ENCODE measurements at places on chromosomes 13 and 19.

DNA sequence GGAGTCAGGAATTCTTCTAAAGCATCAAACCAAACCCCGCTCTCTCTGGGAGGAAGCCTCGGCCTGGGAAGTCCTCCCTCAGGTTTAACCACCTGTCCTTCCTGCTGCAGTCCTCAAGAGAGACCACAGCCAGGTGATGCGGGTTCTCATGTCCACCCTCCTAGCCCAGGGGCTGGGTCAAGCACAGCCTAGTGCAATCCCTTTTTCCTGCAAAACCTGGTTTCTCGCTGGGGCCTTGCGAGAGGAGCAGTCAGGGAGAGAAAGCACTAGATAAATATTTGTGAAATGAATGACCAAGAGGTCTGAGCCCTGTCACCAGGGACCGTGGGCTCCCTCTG, 2.4 kb downstream of the SLC8A2 start:
- DNase-seq: no peak

DNA sequence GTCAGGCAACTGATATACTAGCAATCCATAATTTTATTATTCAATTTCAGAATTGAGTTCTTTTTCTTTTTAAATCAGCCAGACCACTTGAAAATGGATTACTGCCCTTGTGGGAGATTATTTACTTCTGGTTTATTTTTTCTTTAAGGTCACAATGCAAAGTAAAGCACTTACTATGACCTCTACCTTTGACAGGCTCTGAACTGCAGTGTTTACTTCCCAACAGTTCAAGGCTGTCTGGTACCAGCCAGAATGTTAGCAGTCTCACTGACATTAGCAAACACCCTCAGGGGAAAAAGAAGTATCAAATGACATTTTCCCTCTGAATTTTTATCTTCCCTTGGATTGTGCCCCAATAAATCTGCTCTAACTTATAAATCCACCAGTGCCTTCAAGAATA, 57.5 kb downstream of the RAP2A start:
- no peak for DNase-seq

DNA sequence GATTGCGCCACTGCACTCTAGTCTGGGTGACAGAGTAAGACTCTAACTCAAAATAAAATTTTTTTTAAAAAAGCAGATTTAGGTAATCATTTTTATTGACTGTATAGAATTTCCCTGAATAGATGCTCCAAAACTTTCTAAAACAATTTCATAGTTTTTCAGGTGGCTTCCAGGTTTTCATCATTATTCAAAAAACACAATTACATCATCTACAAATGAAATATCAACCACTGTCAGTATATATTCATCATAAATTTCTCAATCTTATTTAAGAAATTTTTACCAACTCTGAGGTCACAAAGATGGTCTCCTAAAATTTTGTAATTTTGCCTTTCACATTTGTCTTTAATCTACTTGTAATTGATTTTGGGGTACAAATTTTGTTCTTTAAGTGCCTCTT, 48.1 kb downstream of the ZC3H13 start:
- DNase-seq: no peak

- DNase-seq: no peak
Measured at GRCh38 chr19:33701565-33701964, 79.8 kb downstream of the CHST8 start.

DNA sequence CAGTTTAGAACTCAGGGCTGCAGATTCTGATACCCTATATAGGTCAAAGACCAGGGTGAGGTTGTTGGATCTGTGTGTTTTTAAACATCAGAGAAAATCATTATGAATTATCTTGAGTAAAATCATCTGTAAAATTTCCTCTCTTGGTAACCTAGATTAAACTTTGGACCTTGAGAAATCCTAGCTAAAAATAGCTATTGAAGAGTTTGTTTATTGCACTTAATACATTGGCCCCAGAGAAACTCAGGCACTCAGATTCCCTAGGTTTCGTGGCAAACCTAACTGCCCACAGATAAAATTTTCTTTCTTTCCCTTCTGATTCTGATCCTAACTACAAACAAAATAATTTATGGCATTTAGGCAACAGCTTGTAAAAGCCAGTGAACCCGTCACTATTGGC, 102.3 kb downstream of the GPC6 start:
- DNase-seq: no peak

- DNase-seq: peak; percentile 86
Measured at GRCh38 chr19:5369962-5370367, 29.4 kb upstream of the PTPRS start.

GRCh38 chr13:48401480-48401879, 11.4 kb downstream of the LPAR6 start:
- no peak for DNase-seq

DNA sequence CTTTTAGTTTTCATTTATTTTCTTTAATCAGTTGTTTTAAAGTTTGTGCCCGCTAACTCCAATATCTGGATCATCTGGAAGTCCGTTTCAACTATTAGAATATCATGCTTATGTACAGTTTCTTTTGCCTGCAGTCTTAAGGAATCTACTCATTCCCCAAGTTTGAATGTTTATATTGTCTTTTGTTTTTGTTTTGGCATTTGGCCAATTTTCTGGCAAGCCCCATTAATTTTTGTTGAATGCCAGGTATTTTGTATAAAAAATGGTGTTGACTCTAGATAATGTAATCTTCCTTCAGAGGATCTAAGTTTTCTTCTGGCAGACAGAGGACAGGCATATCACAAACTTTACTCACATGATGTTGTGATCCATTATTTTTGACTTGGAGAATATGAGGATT, 11.1 kb upstream of the ZNF235 start:
- no peak for DNase-seq

GRCh38 chr13:92657565-92657964, 569.0 kb upstream of the GPC6 start:
- no peak for DNase-seq

- no peak for DNase-seq
Measured at GRCh38 chr19:16416991-16417390, 54.8 kb downstream of the EPS15L1 start.

- no peak for DNase-seq
Measured at GRCh38 chr19:50513746-50514345, at the start of gene ASPDH. Gene ASPDH, minus strand, starts transcription at chr19:50513913. Its CDS starts 90 bp downstream, at chr19:50513823.

GRCh38 chr19:56690670-56691069, 19.1 kb upstream of the ZNF835 start:
- DNase-seq: no peak

GRCh38 chr19:18118420-18119012, 20.9 kb downstream of the MAST3 start:
- DNase-seq: no peak

GRCh38 chr13:98822225-98822606, 69.7 kb upstream of the SLC15A1 start:
- DNase-seq: no peak

DNA sequence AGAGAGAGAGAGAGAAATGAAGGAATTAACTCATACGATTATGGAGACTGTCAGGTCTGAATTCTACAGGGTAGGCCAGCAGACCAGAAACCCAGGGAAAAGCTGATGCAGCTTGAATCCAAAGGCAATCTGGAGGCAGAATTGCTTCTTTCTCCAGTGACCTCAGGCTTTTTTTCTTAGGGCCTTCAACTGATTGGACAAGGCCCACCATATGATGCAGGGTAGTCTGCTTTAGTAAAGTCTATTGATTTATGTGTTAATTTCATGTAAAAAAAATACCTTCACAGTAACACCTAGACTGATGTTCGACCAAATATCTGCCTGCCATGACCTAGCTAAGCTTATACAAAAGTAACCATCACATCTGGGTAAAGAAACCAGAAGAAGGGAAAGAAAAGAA, 71.1 kb downstream of the MZT1 start:
- DNase-seq: no peak

- DNase-seq: no peak
Measured at GRCh38 chr13:97977982-97978381, 24.5 kb downstream of the IPO5 start.

DNA sequence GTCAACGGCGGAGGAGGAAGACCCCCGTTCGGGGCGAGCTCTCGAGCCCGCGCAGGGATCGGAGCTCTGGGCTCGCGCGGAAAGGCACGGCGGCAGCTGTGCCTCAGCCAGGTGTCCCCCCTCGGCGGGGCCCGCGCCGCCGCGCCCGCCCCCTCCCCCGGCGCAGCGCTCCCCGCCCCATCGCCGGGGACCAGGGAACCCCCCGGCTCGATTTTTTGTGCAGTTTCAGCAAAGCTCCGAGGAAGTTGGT, 110.0 kb downstream of the KCNRG start:
- no peak for DNase-seq

DNA sequence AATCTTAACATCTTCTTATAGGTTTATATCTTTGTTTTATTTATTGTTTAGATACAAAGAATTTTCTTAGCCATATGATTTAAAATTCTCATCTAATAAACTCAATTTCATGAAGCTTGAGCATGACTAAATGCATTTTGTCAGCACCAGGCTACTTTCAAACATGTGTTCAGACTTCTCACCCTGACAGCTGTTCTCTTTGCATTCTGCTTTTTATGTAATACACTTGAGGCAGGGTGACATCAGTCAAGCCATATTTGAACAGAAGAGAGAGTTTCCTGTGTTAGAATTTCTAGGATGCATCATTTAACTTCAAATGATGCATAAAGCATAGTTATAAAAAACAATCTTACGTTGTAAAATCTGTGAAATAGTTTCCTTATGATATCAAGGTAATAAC, 1295.1 kb upstream of the PCDH20 start:
- no peak for DNase-seq

- no peak for DNase-seq
Measured at GRCh38 chr13:30145709-30146367, 161.5 kb downstream of the KATNAL1 start.

GRCh38 chr19:40421993-40422747, 3.6 kb downstream of the SERTAD1 start:
- no peak for DNase-seq

DNA sequence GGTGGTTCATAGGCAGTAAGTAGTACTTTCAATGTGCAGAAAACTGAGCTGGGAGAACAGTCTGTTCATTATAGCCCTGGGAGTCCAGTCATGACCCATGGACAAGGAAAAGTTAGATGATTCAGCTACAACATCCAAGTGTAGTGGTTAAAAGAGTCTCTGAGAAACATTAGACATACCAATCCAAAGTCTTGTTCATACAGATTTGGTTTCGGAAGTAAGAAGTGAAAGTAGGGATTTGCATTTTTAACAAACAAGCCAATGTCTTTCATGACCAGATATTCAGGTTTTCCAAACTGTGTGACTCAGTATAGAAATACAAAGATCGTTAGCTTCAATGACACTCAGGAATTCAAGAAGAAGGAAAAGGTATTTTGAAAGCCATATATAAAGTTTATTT, 345.3 kb downstream of the SLITRK1 start:
- no peak for DNase-seq

GRCh38 chr13:23621316-23621645, 51.1 kb downstream of the TNFRSF19 start:
- peak; percentile 51 for DNase-seq

Measured in ELF-1 (cell line).